ENCODE measurements at places on chromosomes 11 and 22.

DNA sequence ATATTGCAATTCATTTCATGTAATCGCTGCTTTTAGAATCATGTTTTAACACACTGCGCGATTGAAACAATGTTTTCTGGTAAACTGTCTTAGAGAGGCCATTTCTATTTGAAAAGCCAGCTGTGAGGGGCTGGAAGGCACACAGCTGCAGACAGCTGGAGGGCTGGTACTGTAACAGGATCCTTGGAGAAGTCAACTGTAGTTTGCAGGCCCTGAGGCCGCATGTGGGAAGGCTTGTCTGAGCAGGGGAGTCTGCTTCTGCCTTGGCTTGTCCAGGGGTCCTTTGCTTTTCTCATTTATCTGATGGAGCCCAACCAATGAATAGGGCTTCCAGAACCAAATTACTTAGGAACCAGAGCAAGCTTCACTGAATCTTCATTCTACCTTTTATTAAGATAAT lies 313.5 kb downstream of the BLID start:
- no peak for DNase-seq

DNA sequence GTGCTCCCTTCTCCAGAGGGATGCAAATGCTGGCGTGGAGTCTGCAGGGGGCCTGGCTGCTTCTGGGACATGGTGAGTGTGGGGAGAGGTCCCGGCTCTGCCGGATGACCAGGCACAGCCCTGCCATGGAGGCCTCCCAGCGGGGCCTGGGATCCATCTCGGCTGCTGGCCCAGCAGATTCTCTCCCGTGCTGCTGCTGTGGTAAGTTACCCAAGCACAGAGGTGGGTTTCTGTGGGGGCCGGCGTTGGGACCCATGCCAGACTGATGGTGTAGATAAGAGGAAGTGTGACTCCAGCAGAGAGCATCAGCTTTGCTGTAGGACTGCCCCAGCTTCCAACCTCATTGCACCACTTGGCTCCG lies 147.5 kb upstream of the B3GAT1 start:
- no peak for DNase-seq

DNA sequence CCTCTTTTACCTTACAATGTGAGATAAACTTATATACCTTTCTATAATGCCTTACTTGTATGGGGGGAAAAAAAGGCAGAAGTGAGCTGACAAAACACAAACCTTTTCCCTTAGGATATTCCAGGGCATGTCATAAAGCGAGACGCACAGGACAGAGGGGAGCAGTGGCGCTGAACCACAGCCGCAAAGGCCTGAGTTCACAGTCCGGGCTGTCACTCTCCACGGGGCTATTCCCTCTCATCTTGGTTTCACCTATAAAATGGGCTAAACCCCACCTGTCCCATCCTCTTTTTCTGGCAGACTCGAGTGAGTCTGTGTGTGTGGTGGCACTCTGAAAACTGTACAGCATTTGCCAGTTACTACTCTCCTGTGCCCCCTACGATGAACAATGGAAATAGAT lies 14.4 kb upstream of the FXYD2 start:
- DNase-seq = no peak

DNA sequence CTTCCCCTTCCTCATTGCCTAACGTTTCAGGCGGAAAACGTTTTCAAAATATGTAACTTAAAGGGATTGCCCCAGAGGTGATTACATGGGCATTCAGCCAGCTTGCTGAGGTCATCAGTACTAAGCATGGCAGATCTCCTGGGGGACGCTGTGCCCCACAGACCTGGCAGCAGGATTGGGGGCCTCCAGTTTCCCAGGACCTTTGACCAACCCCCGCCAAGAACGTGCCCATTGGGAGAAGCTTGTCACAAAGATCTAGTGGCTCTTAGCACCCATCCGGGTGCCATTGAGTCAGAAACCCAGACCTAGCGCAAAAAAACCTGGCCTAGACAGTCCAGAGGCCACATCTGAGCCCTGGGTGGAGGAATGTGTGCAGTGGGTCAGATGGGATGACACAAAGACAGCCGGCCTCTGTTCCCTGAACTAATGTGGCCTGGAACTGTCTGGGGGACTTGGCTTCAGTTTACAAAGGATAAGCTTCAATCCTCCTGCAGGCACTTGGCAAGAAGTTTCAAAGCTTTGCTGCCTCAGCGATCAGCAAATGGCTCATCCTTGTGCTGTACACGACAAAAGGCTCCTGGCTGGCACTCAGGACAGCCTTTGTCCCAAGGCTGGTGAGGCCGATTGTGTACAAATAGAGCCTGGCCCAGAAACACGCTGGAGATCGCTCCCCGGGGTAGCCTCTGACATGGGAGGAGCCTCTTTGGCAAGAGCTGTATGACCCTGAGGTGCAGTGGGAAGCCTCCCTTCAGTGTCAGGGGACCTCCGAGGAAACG lies 9.5 kb downstream of the C1QTNF6 start:
- DNase-seq = no peak
